ENCODE measurements at places on chromosomes 13 and 19. TPM values are rescaled to one million over a fixed set of nuclear protein-coding genes. Genes with fewer than 3 reads are reported as not detected.
A peak's percentile ranks its signal among the peaks of the same experiment; 100 is the strongest.

GRCh38 chr19:23263870-23264590 lies 13.8 kb upstream of the ZNF724 start:
- no peak for DNase-seq

GRCh38 chr19:56217039-56217949 lies 15.2 kb downstream of the ZSCAN5C start:
- peak; percentile 25 for DNase-seq

GRCh38 chr19:17557466-17557865 lies 2.0 kb downstream of the COLGALT1 start:
- DNase-seq, result no peak

ENOX1 gene
- total RNA-seq, result 12.2 TPM

ZNF568 gene
- total RNA-seq, result 29.8 TPM

All from muscle of leg (tissue), 16 donors.